Right lung (tissue), 10 donors: ENCODE measurements at places on chromosomes 1 and 21. TPM values are rescaled to one million over a fixed set of nuclear protein-coding genes. Genes with fewer than 3 reads are reported as not detected.

VHLL gene
- polyA plus RNA-seq = not detected

PPM1J gene
- polyA plus RNA-seq = 0.55 TPM

ATP6V1G3 gene
- not detected for polyA plus RNA-seq

RCAN1 gene
- polyA plus RNA-seq = 17.8 TPM

EVI5 gene
- polyA plus RNA-seq = 21.7 TPM

HTR6 gene
- polyA plus RNA-seq = not detected

IQCC gene
- 8.2 TPM for polyA plus RNA-seq

B4GALT2 gene
- 40.1 TPM for polyA plus RNA-seq

PHC2 gene
- 76.7 TPM for polyA plus RNA-seq

GRCh38 chr1:92479587-92479986 is 7.1 kb downstream of the GFI1 start:
- DNase-seq = no peak

DNA sequence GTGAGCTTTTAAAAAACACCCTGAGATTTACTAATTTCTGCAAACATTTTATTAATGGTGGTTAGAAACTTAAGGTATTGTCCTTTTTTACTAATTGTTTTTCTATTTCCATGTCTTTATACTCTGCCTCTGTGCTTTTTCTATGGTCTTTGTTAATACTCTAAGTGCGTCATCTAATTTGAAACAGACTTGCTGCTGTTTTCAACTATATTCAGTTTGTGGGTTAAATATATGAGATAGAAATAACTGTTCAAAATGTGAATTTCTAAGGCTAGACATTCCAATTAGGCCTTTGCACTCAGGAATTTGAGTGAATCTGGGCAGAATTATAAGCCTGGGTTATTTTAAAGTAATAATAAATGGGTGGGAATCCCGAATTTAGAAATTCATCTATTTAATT is 82.4 kb upstream of the COL11A1 start:
- DNase-seq = no peak

DNA sequence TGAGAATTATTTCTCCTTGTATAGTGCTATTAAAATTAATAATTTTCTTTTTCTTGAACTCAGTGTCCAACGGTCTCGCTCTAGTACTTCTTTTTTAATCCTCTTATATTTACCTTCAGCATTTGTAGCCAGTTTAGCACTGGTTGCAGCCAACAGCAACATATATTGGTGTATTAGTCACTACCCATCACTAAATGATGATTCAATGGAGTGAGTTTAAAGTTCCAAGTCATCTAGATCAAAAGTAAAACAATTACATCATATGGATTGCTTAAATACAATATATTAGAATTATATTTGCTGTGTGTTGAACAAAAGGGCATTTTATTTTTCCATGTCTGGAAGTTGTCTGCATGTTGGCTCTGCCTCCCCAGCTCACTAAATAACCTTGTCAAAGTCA is 591.8 kb downstream of the ADGRL2 start:
- no peak for DNase-seq

GRCh38 chr1:236150986-236151385 is 8.6 kb downstream of the GPR137B start:
- DNase-seq = no peak

DNA sequence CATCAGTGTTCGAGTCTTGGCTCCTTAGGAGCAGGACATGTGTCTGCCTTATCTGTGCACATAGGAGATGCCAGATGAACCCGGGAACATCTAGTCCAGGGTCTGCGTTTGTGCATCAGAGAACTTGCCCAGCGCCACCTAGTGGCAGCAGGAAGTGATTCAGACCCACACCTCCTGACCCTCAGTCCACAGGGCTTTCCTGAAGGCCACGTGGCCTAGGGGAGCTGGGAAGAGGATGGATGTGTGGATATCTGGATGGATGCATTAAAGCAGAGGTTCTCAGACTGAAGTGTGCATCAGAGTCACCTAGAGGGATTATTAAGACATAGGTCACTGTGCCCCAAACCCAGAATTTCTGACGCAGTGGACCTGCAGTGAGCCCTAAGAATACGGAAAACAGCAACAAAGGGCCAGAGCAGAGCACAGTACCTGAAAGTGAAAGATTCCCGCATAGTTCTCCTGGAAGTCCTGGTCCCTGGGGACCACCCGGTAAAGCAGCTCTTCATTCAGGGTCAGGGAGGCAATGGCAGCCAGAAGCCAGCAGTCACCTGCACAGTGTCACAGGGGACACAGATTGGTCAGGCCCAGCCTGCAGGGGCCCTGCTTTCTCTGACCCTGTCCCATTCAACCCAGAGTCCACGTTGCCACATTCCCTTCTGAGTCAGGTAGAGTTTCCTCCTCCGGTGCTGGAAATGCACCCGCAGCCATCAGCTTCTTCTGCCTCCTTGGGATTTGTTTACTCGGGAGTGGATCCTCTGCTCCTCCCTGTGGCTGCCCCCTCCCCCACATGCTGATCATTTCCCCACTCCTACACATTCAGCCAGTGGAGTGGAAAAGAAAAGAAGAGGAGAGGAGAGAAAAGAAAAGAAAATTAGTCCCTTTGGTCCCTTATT is 37.0 kb downstream of the CAPN8 start:
- DNase-seq = no peak
